ENCODE measurements at places on chromosomes 12 and 14.

DNA sequence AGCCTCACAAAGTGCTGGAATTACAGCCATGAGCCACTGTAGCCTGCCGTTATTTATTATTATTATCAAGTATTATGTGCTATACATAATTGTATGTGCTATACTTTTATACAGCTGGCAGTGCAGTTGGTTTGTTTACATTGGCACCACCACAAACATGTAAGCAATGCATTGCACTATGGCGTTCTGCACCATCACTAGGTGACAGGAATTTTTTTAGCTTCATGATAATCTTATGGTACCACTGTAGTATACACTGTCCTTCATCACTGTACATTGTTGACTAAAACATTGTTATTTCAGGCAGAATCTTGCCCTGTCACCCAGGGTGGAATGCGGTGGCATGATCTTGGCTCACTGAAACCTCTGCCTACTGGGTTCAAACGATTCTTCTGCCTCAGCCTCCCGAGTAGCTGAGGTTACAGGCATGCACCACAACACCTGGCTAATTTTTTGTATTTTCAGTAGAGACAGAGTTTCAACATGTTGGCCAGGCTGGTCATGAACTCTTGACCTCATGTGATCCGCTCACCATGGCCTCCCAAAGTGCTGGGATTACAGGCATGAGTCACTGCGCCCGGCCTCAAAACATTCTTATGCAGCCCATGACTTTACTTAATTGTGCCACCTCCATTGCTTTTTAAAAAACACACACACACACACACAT lies 17.1 kb downstream of the MRPL42 start:
- H3K27me3 ChIP-seq, result no peaks in the 10 kb centered on the region
- no peaks in the 10 kb centered on the region for H3K4me1 ChIP-seq
- no peak overlapping the region for H3K4me3 ChIP-seq
- no peak overlapping the region for H3K27ac ChIP-seq

DNA sequence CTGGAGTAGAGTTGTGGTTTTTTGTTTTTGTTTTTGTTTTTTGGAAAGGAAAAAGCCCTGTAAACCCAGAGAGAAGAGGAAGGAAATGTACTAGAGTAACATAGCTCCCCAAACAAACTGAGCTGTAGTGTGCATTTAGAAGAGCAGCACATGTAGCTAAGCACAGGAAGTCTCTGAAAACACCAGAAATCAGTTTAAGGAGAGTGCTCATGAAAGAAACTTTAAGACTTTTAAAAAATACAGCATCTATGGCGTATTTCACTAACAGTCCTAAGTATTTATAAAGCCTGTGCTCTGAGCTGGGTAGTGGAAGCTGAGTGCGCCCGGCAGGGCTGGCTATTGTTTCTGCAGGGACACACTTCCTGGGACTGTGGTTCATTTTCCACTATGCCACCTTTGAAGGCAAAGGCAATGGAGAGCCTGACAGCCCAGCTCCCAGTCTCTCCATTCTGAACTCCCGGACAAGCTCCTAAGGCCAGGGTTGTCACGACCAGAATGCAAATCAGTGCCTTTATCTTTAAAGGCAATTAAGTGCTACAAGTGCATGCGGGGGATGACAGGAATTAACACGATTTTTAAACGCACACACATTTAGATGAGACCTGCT lies 45.4 kb downstream of the NIN start:
- H3K27ac ChIP-seq, result peak overlapping the region; percentile 88
- no peaks in the 10 kb centered on the region for H3K27me3 ChIP-seq
- no peak for DNase-seq
- peaks cover 62% of the 10 kb centered on the region for H3K4me1 ChIP-seq
- peak overlapping the region; percentile 13 for H3K4me3 ChIP-seq

GRCh38 chr12:26713885-26714383 lies 119.1 kb downstream of the ITPR2 start:
- no peak overlapping the region for H3K27ac ChIP-seq
- peaks cover 11% of the 10 kb centered on the region for H3K36me3 ChIP-seq
- no peaks in the 10 kb centered on the region for H3K27me3 ChIP-seq
- no peak for DNase-seq
- no peak overlapping the region for H3K4me3 ChIP-seq

GRCh38 chr12:26092346-26093105 lies 32.3 kb downstream of the BHLHE41 start:
- no peak overlapping the region for H3K4me3 ChIP-seq
- DNase-seq, result no peak
- no peaks in the 10 kb centered on the region for H3K36me3 ChIP-seq
- no peak overlapping the region for H3K27ac ChIP-seq
- H3K27me3 ChIP-seq, result peaks cover 7% of the 10 kb centered on the region

DNA sequence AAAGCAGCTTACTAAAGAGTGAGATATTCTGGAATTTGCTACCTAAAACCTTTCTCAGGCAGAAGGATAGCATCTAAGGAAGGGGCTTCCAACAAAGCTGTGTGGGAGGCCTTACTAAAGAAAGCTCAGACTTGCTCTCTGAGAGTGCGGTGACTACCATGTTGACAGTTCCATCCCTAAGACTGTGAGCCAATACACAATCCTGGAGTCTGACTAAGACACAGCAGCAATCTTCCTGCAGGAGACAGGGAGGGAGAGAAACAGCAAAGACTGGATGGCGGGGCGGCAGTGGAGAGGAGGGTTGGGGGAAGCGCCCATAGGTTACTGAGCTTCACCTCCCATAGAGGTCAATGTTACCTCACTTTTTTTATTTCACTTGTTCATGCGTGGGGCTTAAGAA lies 70.9 kb downstream of the KITLG start:
- no peaks in the 10 kb centered on the region for H3K36me3 ChIP-seq
- no peak overlapping the region for H3K4me3 ChIP-seq
- H3K27ac ChIP-seq, result no peak overlapping the region
- no peaks in the 10 kb centered on the region for H3K27me3 ChIP-seq
- no peaks in the 10 kb centered on the region for H3K4me1 ChIP-seq

DNA sequence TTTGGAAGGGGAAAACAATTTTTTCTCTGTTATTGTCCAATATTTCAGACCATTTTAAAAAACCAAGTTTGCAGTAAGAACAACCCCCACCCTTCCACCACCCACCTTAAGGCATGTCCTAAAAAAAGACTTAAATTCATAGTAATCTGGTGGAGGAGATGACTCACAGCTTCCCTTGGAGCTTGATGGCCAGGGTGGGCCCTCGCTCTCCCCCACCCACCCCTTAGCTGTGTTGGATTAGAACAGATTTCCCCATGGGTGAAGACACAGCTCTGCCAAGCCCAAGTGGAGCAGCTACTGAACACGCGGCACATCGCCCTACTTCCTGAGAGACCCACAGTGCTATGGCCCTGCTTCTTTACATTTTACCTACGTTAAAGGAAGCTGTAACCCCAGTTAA lies 140.3 kb downstream of the GCH1 start:
- H3K4me3 ChIP-seq, result no peak overlapping the region
- H3K36me3 ChIP-seq, result no peaks in the 10 kb centered on the region
- peaks cover 14% of the 10 kb centered on the region for H3K27me3 ChIP-seq

DNA sequence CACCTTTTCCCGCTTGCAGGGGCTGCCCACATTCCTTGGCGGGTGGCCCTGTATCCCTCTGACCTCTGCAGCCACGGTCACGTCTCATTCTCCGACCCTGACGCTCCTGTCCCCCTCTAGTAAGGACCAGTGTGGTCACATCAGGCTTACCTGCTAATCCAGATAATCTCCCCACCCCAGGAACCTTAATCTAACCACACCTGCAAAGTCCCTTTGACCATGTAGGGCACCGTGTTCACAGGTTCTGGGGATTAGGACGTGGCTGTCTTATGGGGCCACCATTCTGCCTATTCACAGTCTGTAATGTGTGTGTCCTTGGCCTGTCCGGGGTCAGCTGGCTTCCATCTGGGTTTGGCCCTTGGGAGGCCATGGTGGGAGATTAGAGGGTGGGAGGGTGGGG lies 368.9 kb downstream of the AACS start:
- no peaks in the 10 kb centered on the region for H3K4me1 ChIP-seq
- H3K36me3 ChIP-seq, result no peaks in the 10 kb centered on the region
- no peak overlapping the region for H3K4me3 ChIP-seq
- H3K27ac ChIP-seq, result no peak overlapping the region
- H3K27me3 ChIP-seq, result no peaks in the 10 kb centered on the region
- no peak for DNase-seq

DNA sequence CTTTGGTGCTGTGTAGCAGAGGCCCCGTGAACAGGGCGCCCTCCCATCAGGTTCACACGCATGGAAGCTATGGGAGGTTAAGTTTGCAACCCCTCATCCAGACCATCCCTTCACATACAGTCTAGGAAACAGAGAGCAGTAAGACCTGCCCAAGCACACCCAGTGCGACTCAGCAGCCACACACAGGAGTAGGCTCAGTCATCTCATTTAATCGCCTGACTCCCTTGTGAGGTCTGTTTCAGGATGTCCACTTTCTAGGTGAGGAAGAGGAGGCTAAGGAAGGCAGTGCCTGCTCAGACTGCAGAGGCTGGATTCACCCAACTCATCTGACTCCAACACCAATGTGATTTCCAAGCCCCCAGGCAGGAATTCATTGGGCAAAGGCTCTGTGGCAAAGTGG lies 11.9 kb downstream of the BDKRB1 start:
- no peak for DNase-seq
- no peaks in the 10 kb centered on the region for H3K36me3 ChIP-seq
- H3K4me3 ChIP-seq, result no peak overlapping the region
- H3K4me1 ChIP-seq, result no peaks in the 10 kb centered on the region

GRCh38 chr14:72024043-72024407 lies 91.8 kb downstream of the RGS6 start:
- no peaks in the 10 kb centered on the region for H3K36me3 ChIP-seq
- H3K27me3 ChIP-seq, result peaks cover 18% of the 10 kb centered on the region
- no peak overlapping the region for H3K27ac ChIP-seq
- DNase-seq, result peak; percentile 58
- H3K4me1 ChIP-seq, result peaks cover 5% of the 10 kb centered on the region
- no peak overlapping the region for H3K4me3 ChIP-seq

GRCh38 chr14:73825551-73826188 lies 26.0 kb upstream of the PTGR2 start:
- peak; percentile 85 for DNase-seq
- H3K4me1 ChIP-seq, result peaks cover 8% of the 10 kb centered on the region
- no peaks in the 10 kb centered on the region for H3K36me3 ChIP-seq

DNA sequence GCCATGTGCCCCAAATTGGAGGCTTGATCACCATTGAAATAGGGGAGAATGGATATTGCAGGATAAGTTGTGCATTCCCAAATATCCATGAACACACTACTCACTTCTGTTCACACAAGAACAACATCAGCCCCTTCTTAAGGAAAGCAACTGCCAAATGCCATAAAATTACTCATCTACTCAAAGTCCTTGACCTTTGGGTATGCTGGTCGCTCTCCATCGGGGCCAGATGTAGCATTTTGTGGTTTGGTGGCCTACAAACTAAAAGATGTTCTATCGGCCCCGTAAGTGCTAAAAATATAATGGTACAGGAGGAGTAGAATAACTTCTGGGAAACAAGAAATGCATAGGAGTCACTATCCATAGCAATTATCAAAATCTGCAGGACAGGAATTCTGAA lies 362.6 kb downstream of the AEBP2 start:
- H3K4me1 ChIP-seq, result peaks cover 3% of the 10 kb centered on the region
- H3K27ac ChIP-seq, result no peak overlapping the region
- H3K27me3 ChIP-seq, result no peaks in the 10 kb centered on the region
- H3K36me3 ChIP-seq, result no peaks in the 10 kb centered on the region
- no peak overlapping the region for H3K4me3 ChIP-seq

DNA sequence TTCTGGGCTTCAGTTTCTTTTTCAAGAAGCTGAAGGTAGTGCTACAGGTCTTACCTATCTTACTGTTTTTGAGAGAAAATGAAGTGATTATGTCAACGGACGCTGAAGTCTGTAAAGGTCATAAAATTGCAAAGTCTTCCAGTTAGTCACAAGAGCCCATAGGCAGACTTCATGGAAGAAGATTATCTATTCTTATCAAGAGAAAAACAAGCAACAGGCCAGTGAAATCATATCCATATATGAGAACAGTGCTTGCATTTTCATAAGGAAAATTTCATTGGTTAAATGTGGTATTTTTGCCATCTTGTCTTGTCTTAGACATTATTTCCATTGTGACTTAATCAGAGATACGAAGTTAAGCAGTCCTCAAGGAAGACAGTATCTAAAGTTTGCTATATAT lies 412.7 kb upstream of the SEL1L start:
- no peak overlapping the region for H3K4me3 ChIP-seq
- H3K27me3 ChIP-seq, result no peaks in the 10 kb centered on the region
- no peaks in the 10 kb centered on the region for H3K36me3 ChIP-seq
- DNase-seq, result no peak
- H3K4me1 ChIP-seq, result no peaks in the 10 kb centered on the region

- H3K27ac ChIP-seq, result no peak overlapping the region
- DNase-seq, result no peak
- H3K36me3 ChIP-seq, result peaks cover 27% of the 10 kb centered on the region
- H3K4me3 ChIP-seq, result no peak overlapping the region
Observed at GRCh38 chr12:89479982-89480381, 44.6 kb downstream of the GALNT4 start.

DNA sequence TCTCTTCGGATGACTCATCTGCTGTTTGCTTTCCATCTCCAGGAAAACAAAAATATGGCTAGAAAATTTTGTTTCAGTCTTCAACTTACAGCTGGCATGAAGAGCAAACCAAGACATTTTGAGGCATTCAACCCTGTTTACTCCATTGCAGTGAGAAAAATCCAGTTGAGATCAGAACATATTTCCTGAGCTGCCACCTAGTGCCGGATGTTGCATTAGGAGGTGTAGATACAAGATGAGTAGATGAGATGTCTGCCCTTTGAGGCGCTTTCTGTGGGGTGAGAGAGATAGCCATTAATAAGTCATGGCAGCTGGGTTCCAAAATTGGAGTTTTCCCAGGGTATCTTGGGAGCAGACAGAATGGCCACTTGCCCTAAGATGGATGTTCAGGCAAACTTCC lies 171.1 kb downstream of the PRKCH start:
- no peak overlapping the region for H3K4me3 ChIP-seq
- DNase-seq, result peak; percentile 23
- H3K27ac ChIP-seq, result no peak overlapping the region
- peaks cover 31% of the 10 kb centered on the region for H3K36me3 ChIP-seq
- H3K27me3 ChIP-seq, result no peaks in the 10 kb centered on the region

DNA sequence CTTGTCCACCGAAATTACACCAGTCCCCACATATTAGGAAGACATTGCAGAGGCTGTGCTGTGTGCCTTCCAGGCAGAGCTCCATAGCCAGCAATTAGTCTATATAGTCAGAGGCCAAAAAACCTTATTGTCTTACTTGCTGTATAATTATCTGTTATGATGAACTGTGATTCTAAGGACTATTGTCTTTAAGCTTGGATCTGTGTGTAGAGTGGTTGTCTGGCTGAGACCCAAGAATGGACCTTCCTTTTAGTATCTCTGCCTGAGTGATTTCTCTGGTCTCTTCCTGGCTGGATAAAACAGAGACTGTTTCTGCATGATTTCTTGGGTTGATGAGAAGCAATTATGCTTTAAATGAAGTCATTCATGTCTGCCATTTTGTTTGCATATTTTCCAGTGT lies 465.3 kb downstream of the PRKD1 start:
- no peak overlapping the region for H3K4me3 ChIP-seq
- H3K4me1 ChIP-seq, result no peaks in the 10 kb centered on the region
- no peaks in the 10 kb centered on the region for H3K36me3 ChIP-seq
- no peak overlapping the region for H3K27ac ChIP-seq

GRCh38 chr12:24500831-24501230 lies 448.1 kb downstream of the BCAT1 start:
- H3K27ac ChIP-seq, result no peak overlapping the region
- H3K4me1 ChIP-seq, result no peaks in the 10 kb centered on the region

GRCh38 chr14:68822132-68822651 lies 29.3 kb upstream of the ZFP36L1 start:
- H3K36me3 ChIP-seq, result no peaks in the 10 kb centered on the region
- no peak for DNase-seq
- H3K27me3 ChIP-seq, result no peaks in the 10 kb centered on the region
- H3K4me3 ChIP-seq, result no peak overlapping the region
- peaks cover 40% of the 10 kb centered on the region for H3K4me1 ChIP-seq
